GM03348 (cell line): ENCODE measurements at places on chromosomes 3 and 15.
A peak's percentile ranks its signal among the peaks of the same experiment; 100 is the strongest.

- no peak for DNase-seq
Observed at GRCh38 chr3:175413926-175414325, 554.8 kb downstream of the NAALADL2 start.

DNA sequence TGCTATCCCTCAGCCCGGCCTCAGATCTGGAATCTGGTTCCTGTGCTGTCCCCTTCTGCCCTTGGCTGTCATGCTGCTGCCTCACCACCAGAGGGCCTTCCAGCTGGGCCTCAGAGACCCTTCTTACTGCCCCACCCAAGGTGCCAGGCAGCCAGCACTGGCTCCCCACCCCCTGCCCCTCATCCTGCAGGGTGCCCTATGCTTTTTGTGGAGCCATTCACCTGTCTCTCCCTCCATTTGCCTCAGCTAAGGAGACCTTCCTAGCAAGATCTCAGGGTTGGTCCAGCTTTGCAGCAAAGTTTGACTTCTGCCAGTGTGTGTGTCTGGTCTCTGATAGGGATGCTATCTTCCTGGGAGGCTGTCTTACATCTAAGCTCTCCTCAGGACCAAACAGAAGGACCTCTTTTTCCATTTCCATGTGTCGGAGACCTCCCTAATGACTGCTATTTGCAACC, 1.9 kb upstream of the VWA5B2 start:
- peak; percentile 73 for DNase-seq

- DNase-seq: no peak
Observed at GRCh38 chr3:32239307-32240158, 1.1 kb downstream of the CMTM8 start.

DNA sequence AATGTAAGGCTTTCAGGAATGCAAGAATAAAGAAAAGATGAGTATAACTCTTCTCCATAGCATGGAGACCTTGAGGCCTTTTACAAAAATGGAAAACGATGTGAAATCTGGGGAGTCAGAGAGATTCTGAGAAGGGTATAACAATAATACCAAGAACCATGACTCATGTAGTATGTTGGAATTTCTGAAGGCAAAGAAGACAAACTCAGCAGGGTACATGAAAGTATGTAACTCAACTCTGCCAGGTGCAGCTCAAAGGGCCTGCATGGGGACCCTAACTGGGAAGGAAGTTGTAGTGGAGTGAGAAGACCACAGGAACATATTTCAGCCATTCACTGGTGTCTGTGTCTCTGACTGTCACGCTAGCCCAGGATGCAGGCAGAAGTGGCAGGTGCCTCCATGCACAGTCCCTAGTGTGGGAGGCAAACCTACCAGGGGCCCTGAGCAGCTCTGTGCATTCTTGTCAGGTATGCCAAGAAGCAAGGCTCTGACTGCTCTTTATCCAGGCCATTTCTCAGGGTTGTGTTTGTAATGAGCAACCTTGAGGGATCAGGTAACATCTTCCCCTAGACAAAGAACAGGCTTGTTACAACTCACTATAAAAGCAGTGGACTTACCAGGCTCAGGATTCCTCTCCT, 57.2 kb downstream of the GPR156 start:
- DNase-seq: no peak

- no peak for DNase-seq
Observed at GRCh38 chr15:67917037-67917436, 77.2 kb upstream of the RNU6-1 start.

DNA sequence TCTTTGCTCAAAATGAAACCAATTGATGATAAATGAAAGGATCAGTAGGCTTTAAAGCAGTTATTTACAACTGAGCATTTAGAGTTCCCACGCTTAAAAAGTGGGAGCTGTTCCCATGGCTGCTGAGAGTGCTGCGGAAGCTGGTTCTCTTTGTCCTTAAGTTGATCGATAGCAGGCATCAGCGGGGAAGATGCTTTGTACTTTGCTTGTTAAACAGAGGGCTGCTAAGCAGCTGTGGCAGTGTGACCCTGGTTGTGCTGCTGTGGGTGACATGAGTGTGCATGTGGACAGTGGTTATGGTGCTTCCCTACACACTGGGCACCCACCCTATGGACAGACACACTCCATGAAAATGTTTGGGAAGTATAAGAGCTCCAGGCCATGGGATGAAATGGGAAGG, 96.3 kb downstream of the PTPRG start:
- no peak for DNase-seq

DNA sequence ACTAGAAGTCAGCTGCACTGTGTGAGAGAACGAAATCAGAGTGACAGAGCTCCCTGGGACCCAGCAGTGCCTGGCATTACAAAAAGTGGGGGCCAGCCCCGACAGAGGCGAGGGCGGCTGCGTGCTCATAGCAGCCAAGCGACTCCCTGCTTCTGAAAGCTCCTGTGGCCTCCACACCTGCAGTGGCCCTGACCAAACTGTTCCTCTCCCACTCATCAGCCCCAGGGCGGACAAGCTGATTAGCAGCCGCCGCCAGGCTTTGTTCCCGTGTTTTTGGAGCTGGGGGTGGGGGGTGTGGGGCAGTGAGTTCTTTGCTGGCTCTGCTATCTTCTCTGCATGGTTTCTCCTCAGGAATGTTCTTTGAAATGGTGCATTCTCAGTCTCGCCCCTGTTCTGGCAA, 58.1 kb downstream of the DGKG start:
- no peak for DNase-seq

GRCh38 chr3:156459434-156459833, 95.5 kb downstream of the SSR3 start:
- DNase-seq: no peak

DNA sequence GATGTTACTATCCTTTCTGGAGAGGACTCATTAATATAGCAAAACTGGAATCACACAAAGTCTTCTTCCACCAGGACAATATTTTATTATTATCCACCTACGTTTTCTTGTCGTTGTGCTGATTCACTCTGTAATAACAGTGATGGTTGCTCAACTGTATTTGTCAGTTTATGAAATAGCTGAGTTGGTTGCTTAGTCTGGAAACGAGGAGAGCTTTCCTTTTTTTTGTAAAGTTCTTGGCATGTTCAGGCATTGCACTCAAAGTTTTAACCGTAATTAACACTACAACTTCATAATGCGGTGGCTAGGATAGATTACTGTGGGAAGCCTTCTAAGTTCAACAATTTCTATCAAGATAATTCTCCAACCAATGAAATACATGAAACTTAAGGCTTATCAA, 131.2 kb downstream of the RAP2B start:
- DNase-seq: peak; percentile 75

GRCh38 chr15:64571857-64572291, 111.5 kb downstream of the ZNF609 start:
- DNase-seq: no peak

DNA sequence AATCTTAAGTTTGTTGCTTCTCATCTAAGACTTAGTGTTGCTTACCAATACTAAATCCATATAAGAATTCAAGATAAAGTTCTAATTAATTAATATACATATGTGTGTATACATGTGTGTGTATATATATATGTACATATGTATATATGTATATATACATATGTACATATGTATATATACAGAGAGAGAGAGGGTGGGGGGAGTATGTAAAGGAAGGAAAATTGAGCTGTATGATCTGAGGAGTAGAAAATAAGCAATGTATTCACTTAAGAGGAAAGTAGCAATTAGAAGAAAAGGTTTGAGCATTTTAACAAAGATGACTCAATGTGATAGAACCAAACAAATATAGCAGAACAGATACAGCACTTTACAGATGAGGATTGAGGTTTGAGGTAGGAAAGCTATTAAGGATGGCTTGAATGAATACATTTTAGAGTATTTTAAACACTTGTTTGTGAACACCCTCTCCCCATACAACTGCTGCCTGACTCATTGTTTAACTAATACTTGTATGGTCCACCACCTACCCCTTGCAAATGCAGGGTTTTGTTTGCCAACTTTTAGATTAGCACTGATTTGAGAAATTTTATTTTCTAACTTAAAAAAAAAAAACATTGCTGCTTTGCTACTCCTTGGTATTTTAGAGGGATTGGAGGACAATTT, 681.1 kb upstream of the CADM2 start:
- no peak for DNase-seq
